ENCODE measurements at places on chromosomes 5 and 9. TPM values are rescaled to one million over a fixed set of nuclear protein-coding genes. Genes with fewer than 3 reads are reported as not detected.
A peak's percentile ranks its signal among the peaks of the same experiment; 100 is the strongest.

Gene TLX3
- not detected for total RNA-seq

DNA sequence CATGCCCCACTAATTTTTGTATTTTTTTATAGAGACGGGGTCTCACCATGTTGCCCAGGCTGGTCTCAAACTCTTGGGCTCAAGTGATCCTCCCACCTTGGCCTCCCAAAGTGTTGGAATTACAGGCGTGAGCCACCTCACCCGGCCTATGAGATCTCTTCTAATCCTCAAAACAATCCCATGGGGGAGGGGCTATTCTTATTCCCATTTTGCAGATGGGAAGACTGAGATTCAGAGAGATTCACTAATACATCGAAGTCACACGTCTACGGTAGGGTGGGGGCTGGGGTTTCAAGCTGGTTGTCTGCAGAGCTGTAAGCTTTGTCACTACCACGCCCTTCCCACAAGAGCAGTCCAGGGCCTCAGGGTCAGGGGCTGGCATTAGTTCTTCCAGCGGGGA, 14.0 kb upstream of the NTNG2 start:
- DNase-seq: no peak

Gene OR13C8
- not detected for total RNA-seq

Gene PCDHB13
- total RNA-seq: 1.3 TPM

DNA sequence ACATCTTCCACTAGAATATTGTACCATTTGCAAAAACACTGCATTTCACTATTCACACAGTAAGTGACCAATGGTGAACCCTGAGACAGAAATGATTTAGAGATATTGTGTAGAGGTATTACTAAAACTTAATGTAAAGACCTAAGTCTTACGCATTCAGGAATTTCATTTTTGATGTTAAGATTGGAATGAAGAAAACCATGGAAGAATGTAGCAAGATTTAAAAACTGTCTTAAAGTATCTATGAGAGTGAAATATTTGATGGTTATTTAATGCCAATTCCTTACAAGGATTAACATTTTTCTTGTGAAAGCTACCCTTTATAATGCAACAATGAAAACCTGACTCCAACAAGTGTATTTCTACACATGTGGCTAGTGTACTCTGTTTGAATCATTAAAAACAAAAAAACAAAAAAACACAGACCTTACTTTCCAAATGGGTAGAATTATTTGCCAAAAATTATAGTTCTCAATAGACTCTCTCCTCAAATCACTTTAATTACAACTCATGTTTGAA, 172.0 kb downstream of the NNT start:
- DNase-seq: no peak

Gene SPEF2
- not detected for total RNA-seq

DNA sequence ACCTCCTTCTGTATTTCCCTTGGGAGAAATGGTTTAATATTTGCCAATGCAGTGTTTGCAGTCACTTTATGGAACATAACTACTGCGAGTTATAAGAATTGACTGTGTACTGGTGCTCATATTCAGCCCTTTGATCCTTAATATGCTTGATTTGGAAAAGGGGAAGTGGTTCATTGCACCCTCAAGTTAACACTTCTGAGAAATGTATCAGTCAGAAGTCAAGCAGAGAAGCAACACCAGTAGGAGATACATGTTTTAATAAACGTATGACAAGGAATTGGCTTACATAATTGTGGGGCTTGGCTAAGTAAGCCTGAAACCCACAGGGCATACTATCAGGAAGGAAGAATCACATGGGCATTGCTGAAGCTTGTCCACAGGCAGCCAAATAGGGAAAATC, 131.0 kb upstream of the SPRY4 start:
- no peak for DNase-seq

Gene SPACA9
- 1.2 TPM for total RNA-seq

Gene LCN15
- not detected for total RNA-seq

DNA sequence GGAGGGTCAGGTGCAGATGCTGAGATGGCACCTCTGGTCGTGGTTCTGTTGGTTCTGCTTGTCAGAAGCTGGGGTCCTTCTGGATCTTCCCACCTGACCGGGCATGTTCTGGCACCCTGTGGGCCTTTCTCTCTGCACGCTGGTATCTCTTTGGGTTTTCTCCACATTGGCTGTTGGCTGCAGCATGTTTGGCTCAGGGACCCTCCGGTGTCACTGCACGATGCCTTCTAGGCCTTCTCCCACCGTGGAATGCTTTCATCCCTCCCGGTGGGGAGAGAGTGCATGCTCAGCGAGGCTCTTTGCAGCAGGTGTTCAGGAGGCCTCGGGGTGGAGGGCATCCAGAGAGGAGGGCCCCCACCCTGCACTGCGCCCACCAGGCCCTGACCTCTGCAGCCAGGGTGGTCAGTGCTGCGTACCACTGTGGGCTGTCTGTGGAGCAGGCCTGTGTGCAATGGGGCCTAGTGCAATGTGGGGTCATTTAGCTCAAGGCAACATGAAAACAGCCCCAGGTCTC, 119.4 kb downstream of the WNK2 start:
- no peak for DNase-seq

GRCh38 chr9:109441296-109441695, 56.8 kb downstream of the PTPN3 start:
- DNase-seq: no peak

Gene EDIL3
- 290 TPM for total RNA-seq

DNA sequence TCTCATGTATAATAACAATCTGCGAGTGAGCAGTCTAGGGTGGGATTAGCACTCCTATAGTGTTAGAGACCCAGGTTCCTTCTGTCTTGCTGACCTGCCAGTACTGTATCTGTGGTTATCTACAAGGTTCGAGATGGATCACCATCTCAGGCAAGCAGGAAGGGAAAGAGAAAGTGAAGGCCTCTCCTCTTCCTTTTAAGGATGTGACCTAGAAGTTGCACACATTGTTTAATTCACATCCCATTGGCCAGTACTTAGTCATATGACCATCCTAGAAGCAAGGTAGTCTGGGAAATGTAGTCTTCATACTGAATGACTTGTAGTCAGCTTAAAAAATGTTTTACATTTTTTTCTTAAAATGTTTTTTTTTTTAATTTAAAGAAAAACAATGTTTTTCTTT, 168.6 kb downstream of the CARTPT start:
- peak; percentile 66 for DNase-seq

GRCh38 chr5:141808857-141809256, 69.4 kb downstream of the PCDH1 start:
- DNase-seq: no peak

- DNase-seq: no peak
Measured at GRCh38 chr5:24805230-24805629, 160.5 kb upstream of the CDH10 start.

- no peak for DNase-seq
Measured at GRCh38 chr9:125447202-125447802, 185.7 kb downstream of the GAPVD1 start.

DNA sequence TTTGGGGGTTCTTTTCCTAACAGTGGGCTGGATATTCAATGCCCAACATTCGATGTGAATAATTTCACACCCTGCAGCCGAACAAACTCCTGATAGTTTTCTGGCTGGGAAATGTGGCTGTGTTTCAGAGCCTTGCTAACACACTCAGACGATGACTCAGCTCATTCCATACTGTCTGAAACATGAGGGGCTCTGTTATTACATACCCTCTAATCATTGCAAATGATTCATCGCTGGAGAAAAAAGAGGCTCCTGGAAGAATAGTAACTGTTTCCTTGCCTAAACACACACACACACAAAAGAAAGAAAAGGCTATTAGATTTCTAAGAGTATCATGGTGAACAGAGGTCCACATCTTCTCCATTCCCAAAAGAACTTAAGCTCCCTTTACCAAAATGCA, 75.8 kb downstream of the OXCT1 start:
- DNase-seq: peak; percentile 76

GRCh38 chr9:93699650-93700049, 123.3 kb downstream of the PHF2 start:
- no peak for DNase-seq

- no peak for DNase-seq
Measured at GRCh38 chr5:96726802-96727201, 64.6 kb downstream of the CAST start.

Gene IL3
- not detected for total RNA-seq

Gene AP3B1
- total RNA-seq: 56.9 TPM

- no peak for DNase-seq
Measured at GRCh38 chr5:79529110-79529509, 15.2 kb upstream of the HOMER1 start.

GRCh38 chr5:141716009-141716408, 34.0 kb upstream of the ARAP3 start:
- DNase-seq: no peak

Gene C9orf153
- not detected for total RNA-seq

Gene PITX1
- total RNA-seq: 25.0 TPM

Gene ANKRD20A1
- not detected for total RNA-seq

DNA sequence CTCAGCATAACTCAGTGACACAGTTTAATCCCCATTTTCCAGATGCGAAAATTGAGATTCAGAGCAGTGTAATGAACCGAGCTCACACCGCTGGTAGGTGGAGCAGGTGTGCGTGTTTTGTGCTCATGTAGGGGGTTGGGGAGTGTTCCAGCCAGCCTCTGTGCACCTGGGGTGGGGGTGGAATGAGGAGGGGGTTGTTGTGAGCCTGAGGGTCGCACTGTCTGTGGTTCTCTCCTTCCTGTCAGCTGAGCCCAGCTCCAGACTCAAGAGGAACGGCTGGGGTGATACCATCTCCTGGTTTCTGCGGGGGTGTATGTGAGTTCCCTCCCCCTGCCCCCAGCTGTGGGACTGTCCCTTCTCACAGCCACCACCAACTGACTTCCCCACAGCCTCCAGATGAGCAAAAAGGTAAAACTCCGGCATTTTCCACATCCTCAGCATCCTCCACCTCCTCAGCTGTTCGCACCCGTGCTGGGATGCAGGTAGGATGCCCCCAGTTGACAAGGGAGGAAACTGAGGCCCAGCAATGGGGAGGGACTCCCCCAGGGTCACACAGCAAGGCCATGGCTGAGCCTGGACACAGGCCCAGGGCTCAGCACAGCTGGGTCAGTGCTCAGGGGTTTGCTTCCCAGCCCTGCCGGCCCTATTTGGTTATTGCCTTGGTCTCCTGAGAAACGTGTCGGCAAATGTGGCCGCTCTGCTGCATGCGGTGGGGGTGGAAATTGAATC, 2.1 kb downstream of the SH2D3C start:
- no peak for DNase-seq

- DNase-seq: no peak
Measured at GRCh38 chr5:125525356-125525755, 778.9 kb upstream of the ZNF608 start.

- no peak for DNase-seq
Measured at GRCh38 chr9:29214154-29214689, 1640.9 kb upstream of the C9orf72 start.

- peak; percentile 52 for DNase-seq
Measured at GRCh38 chr9:112174965-112175795, at the start of gene SUSD1. TSS of gene SUSD1 (minus strand) at chr9:112175297. CDS start at chr9:112175235, 62 bp downstream.

Gene PRDM9
- not detected for total RNA-seq

DNA sequence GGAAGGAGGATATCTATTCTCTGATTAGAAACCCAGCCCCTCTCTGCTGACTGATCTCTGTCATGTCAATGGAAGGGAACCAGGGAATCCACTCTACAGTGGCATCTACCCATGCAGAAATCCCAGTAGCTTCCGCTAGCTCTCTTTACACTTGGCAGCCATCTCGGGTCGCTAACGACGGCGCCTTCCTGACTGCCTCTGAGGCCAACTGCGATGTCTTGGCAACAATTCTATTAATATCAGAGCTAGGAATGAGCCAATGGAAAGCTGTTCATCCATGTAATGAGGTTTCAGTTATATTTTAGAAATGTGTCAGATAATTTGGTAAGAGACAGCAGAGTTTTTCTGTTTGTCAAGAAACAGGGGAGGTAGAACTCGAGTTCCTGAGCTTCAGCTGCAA, 67.6 kb upstream of the ATP10B start:
- no peak for DNase-seq

- DNase-seq: no peak
Measured at GRCh38 chr9:119349351-119349825, 19.8 kb downstream of the BRINP1 start.

- DNase-seq: no peak
Measured at GRCh38 chr5:59138509-59138908, 555.6 kb downstream of the RAB3C start.

DNA sequence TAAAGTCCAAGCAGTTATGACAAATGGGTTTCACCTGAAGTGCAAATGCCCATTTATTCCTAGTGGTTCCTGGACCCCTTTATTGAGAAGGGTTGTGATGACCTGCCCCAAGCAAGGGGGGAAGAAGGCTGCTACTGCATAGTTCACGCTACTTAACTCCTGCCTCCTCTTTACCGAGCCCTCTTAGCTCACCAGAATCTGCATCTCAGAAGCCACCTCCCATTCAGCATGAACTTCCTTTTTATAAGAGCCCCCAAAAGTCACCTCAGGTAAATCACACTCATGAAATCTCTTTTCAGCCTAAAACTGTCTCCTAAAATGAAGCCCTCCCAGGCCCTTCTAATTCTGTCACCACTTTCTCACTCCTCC, 26.6 kb upstream of the C9orf72 start:
- no peak for DNase-seq

Gene LNPEP
- total RNA-seq: 16.0 TPM

Gene CHSY3
- total RNA-seq: 0.24 TPM

GRCh38 chr5:45279109-45279508, 417.1 kb downstream of the HCN1 start:
- DNase-seq: no peak

DNA sequence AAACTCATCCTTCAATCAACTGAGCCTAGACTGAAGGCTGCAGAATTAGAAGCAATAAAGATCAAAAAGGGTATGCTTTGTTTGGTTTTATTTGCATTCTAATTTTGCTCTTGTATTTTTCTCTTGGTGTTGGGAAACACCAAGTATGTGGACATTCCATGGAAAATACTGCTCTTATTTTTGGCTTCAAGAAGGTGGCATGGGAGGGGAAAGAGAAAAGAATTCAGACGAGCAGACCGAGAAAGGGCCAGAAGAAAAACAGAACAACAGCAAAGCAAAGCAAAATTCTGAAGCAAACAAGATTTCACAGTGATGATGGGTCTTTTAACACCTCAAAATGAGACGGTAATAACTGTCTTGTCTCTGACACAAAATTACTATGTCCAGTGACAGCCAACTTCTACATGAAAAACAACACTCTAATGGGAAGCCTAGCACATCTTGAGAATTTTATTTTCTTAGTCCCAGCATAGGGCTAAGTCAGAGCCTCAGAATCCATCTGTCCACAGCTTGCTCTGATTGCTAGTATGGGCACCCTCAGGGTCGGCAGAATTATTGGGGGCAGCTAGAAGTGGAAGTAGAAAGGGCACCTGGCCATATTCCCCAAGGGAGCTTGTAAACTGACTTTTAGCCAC, 26.8 kb downstream of the FREM1 start:
- DNase-seq: no peak

Gene C7
- not detected for total RNA-seq

GRCh38 chr5:79691007-79691406, 1.4 kb downstream of the CMYA5 start:
- no peak for DNase-seq
